ENCODE measurements at places on chromosomes 3 and 15. TPM values are rescaled to one million over a fixed set of nuclear protein-coding genes. Genes with fewer than 3 reads are reported as not detected.

The GOLGA6D gene
- not detected for polyA plus RNA-seq

The DAPK2 gene
- 29.3 TPM for polyA plus RNA-seq

The CFAP161 gene
- 0.19 TPM for polyA plus RNA-seq

The TRAT1 gene
- 0.28 TPM for polyA plus RNA-seq

The DZIP1L gene
- polyA plus RNA-seq: 0.61 TPM

The EXD1 gene
- polyA plus RNA-seq: not detected

The SLC2A2 gene
- not detected for polyA plus RNA-seq

The SLC28A2 gene
- 1.8 TPM for polyA plus RNA-seq

The GOLGA8J gene
- not detected for polyA plus RNA-seq

The TTC23 gene
- 13.3 TPM for polyA plus RNA-seq

The EPHA3 gene
- polyA plus RNA-seq: 0.35 TPM

The BFSP2 gene
- 1.4 TPM for polyA plus RNA-seq

The KLHL40 gene
- polyA plus RNA-seq: 2.0 TPM

The PLSCR2 gene
- polyA plus RNA-seq: 0.20 TPM

The SYNPR gene
- 0.31 TPM for polyA plus RNA-seq

The GABRR3 gene
- polyA plus RNA-seq: not detected

The ALS2CL gene
- 9.3 TPM for polyA plus RNA-seq

The C3orf22 gene
- polyA plus RNA-seq: not detected

The TTLL13 gene
- polyA plus RNA-seq: not detected

The TGM4 gene
- polyA plus RNA-seq: not detected

The LRTM1 gene
- polyA plus RNA-seq: not detected

The UROC1 gene
- not detected for polyA plus RNA-seq

The TLR9 gene
- not detected for polyA plus RNA-seq

The ADGRG7 gene
- not detected for polyA plus RNA-seq

The FNDC3B gene
- polyA plus RNA-seq: 6.0 TPM

The SRGAP3 gene
- 0.31 TPM for polyA plus RNA-seq

The CCDC39 gene
- polyA plus RNA-seq: not detected

The MCF2L2 gene
- 0.12 TPM for polyA plus RNA-seq

The FSTL1 gene
- polyA plus RNA-seq: 14.2 TPM

The PPM1L gene
- 2.6 TPM for polyA plus RNA-seq

The CCR1 gene
- polyA plus RNA-seq: 1.2 TPM

The UBR1 gene
- polyA plus RNA-seq: 6.0 TPM

The CCR8 gene
- not detected for polyA plus RNA-seq

The ATP8B4 gene
- 1.7 TPM for polyA plus RNA-seq

The ALDH1L1 gene
- 1.4 TPM for polyA plus RNA-seq

The SEMA6D gene
- 0.61 TPM for polyA plus RNA-seq

The NSUN3 gene
- polyA plus RNA-seq: 6.3 TPM

The TRH gene
- not detected for polyA plus RNA-seq
